ENCODE measurements at places on chromosomes 1 and 21. TPM values are rescaled to one million over a fixed set of nuclear protein-coding genes. Genes with fewer than 3 reads are reported as not detected.

The S100B gene
- 1.5 TPM for total RNA-seq

The SPATA21 gene
- total RNA-seq: not detected

The SPRR3 gene
- not detected for total RNA-seq

The BARHL2 gene
- total RNA-seq: not detected

The FCGR1A gene
- not detected for total RNA-seq

The IKBKE gene
- 14.1 TPM for total RNA-seq

The FAM43B gene
- total RNA-seq: 0.16 TPM

The SPRR2F gene
- not detected for total RNA-seq

The NFIA gene
- 2.4 TPM for total RNA-seq

The KPRP gene
- not detected for total RNA-seq
